NCI-H1436 (cell line): ENCODE measurements at places on chromosomes 6 and 20.

- no peak for DNase-seq
Observed at GRCh38 chr6:135014353-135014832, 40.2 kb downstream of the HBS1L start.

GRCh38 chr20:14888134-14888533 lies 550.7 kb upstream of the FLRT3 start:
- no peak for DNase-seq

DNA sequence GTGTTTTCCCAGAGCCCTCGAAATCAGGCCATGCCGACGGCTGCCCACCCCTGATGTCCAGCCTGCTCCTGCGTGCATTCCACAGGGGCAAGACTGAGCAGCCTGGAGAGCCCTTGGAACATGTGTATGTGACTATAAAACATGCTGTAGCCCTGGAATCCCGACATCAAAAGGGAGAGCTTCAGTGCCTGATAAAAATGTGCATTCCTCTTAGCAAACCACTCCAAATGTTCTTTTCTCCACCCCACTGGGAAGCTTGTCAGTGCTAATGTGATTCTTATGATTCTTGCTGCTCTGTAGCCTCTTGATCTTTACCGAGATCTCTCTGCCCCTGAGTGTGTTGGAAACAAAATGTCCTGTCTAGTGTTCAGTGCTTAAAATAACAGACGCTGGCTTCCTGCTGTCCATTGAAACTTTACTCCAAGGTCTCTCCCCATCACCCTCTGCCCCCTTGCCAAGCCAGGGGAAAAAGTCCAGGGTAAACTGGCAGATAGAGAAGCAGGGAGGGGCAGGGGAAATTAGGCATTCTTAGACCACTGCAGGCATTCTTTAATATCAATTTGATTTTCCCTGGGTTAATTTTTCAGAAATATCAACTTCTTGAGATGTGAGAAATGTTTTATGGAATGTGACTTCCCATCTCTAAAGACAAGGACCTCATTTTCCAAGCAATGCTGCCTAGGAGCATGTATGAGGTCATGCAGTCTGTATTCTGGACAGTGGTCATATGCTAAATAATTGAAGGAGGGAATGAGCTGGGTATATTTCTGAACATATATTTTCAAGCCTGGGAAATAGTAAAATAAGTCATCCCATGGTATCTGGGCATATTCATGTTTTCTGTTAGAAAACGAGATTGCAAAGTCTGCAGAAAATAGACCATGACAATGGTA lies 73.8 kb upstream of the ISM1 start:
- no peak for DNase-seq

DNA sequence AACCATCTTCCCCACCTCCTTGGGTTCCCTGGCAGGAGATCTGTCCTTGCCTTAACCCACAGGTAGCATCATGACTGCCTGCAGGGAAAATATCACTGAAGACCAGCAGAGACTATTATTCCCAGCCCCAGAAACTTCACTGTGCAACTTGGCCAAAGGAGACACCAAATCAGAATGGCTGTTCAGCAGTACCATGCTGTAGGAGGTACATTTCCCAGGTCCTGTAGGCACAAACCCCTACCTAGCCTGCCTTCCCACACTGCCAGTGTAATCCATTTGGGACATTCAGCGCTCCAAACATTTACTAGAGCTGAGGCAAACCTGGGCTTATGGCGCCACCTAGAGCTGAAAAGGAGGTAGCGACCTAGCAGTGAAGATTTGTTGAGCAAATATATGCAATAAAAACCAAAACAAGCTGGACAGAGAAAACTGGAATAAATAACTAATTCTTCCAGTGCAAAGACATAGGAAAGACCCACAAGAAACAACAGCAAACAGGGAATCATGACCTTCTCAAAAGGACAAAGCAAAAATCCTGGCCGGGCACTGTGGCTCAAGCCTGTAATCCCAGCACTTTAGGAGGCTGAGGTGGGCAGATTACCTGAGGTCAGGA lies 60.3 kb downstream of the VTA1 start:
- DNase-seq: peak; percentile 3

DNA sequence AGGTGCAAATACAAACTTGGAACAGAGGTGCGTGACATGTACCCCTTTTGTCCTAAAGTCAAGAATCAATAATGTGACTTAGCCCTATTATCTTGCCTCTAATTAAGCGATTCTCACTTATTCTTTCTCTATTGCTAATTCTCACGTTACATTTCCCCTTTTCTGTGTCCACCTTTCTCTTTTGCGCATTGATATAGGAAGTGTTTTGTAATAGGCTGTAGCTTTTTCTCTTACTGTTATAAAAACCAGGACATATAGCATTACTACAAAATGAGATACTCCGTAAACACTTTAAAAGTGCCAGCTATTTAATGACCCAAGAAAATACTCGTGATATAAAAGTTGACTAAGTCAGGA lies 669 bp upstream of the TMEM30A start:
- DNase-seq: no peak

DNA sequence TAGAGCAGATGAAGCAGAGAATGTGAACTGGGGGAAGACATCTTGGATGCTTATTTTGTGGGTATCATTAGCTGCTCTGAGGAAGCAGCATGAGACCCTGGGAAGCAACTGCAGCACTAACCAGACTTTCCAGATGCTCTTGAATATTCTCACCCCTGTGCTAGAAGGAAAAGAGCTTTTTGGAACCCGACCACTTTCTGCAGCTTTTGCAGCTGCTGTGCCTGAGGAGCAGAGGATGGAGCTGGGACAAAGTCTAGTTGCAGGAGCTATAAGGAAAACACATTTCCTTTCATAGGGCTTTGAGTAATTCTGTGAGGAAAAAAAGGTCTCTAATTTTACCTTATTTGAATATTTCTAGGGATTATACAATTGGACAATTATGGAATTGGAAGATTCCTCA lies 369.7 kb downstream of the CD109 start:
- no peak for DNase-seq

GRCh38 chr6:29465279-29465678 lies 8.3 kb downstream of the OR2H1 start:
- no peak for DNase-seq
